CD4-positive, alpha-beta T cell treated with Interleukin-17A for 1 hour (primary cell): ENCODE measurements at places on chromosomes 3 and 15.

- DNase-seq: no peak
Observed at GRCh38 chr3:197331131-197331530, 32.7 kb upstream of the DLG1 start.

DNA sequence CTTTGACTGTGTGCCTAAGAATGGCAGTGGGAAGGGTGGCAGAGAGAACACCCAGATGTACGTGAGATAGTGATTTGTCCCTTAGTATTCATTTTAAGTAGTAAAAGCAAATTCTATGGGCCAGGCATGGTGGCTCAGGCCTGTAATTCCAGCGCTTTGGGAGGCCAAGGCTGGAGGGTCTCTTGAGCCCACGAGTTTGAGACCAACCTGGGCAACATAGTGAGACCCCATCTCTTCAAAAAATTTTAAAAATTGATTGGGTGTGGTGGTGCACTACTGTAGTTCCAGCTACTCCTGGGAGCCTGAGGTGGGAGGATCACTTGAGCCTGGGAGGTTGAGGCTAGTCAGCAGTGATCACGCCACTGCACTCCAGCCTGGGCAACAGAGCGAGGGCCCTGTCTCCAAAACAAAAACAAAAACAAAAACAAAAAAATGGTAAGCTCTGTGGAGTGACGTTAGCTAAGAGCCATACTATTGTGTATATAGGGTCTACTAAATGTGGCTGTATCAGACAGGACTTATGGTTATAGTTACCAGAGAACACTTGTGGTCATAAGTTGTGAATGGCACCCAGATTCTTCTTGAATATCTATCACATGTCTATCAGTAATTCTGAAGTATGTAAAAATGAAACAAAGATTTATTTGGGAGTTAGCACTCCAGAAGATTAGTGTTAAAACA lies 171.5 kb downstream of the TCF12 start:
- DNase-seq: no peak

DNA sequence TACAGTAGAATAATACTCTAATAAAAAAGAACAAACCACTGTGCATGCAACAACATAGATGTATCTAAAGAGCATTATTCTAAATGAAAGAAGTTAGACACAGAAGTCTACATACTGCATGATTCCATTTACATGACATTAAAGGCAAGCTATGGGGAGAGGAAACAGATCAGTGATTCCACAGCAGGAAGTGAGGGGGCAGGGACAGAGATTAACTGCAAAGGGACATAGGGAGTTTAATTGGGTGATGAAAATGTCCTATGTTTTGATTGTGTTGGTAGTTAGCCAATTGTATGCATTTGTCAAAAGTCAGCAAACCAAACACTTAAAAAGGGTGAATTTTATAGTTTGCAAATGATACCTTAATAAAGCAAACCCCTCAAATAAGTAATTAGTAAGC lies 13.8 kb downstream of the CRYGS start:
- DNase-seq: no peak

- no peak for DNase-seq
Observed at GRCh38 chr3:4935347-4935746, 43.9 kb upstream of the BHLHE40 start.

DNA sequence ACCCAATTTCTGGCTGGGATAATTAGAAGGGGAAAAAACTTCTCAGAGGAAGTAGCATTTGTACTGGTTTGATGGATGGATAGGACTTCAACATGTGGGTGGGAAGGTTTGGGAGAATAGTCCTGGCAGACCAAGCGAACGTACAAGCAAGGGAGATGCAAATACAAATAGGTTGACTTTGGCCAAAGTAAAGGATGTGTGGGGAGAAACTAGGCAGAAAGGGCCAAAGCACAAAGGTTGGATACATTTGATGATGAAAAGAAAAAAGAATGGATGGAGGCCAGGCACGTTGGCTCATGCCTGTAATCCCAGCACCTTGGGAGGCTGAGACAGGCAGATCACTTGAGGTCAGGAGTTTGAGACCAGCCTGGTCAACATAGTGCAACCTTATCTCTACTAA lies 63.4 kb downstream of the ERC2 start:
- no peak for DNase-seq

GRCh38 chr15:74631935-74632560 lies 16.4 kb downstream of the CLK3 start:
- DNase-seq: peak; percentile 66

DNA sequence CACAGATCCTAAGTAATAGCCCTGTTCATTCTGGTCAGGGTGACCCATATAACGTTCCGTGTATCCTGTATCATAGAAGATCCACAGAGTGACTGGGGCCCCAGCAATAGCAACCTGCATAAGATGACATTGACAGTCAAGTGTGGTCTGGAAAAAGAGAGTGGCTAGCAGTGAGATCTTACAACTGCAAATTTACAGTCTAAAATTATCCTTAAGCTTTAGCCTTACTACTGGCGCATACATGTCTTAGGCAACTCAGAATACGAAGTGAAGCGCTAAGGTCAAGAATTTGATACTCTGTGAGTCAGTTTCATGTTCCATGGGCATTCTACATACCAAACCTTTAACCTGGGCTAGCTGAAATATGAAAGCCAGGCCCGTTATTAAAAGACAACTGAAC lies 29.2 kb upstream of the IGDCC4 start:
- no peak for DNase-seq

DNA sequence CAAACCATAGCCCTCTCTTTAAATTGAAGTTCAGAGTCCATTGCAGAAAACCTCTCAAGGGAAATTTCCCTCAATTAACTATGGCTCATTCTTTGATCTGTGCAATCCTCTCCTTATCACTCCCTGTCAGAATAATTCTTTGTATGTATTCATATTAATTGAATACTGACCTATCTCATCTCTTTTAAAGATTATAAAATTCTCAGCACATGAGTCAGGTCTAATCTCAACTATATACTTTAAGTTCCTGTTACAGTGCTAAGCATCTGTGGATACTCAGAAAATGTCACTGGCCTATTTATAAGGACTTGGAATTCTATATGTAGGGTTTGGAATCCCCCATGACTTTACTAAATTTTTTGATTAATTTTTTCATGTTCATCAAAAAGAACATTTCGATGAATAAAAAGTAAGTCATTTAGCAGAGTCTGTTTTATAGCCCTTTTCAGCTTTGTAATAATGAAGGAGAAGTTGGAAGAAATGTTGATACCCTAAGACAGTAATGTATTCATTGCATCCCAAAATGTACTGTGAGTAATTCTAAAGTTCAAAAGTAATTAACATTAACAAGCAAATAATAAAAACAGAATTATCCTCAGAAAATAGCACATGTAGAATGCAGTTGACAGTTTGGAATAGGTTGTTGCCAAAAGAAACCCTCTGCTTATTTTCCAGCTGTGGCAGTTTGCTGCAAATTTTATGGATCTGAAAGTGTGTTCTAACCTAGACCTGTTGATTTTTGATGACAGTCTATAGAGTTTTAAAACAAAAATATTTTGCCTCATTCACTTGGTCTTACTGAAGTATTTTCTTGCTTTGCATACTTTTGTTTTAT lies 503.4 kb upstream of the CBLB start:
- no peak for DNase-seq

DNA sequence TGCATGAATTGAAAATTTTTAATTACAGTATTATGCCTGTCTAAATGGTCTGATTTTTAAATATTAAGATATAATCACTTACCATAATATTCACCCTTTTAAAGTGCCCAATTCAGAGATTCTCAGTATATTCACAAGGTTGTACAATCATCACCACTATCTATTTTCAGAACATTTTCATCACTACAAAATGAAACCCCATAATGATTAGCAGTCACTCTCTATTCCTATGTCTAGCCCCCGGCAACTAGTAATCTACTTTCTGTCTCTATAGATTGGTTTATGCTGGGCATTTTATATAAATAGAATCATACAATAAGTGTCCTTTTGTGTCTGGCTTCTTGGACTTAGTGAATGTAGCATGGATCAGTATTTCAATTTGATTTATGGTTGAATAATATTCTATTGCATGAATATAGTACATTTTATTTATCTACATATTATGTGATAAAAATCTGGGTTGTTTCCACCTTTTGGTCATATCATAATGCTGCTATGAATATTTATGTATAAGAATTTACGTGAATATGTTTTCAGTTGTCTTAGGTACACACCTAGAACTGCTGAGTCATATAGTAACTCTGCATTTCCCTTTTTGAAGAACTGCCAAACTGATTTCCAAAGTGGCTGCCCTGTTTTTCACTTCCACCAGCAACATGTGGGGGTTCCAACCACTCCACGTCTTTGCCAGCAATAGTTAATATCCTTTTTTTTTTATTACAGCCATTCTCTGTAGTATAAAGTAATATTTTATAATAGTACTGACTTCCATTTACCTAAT lies 485.7 kb upstream of the ZNF385D start:
- no peak for DNase-seq

DNA sequence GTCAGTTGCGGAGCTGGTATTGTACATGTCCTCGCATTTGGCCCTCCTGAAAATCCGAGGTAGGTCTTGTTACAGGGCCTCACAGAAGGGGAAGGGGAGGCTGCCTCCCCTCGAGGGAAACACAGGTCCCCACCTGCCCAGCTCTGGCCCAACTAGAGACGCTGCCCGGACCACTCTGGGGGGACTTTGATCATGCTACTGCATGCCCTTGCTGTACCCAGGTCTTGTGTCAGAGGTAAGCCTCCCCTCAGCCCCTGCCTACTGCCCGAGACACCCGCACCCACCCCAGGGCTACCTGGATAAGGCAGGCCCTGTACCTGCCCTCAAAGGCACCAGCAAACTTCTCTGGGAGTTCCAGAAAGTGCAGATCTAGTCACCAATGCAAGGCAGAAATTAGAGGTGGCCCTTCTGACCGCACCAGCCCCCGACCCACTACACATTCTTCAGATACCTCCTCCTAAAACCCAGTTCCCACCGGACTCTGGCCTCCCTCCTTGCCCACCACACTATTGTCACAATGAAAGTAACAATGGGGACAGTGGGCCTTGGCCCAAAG lies 981 bp upstream of the SCAP start:
- no peak for DNase-seq

GRCh38 chr3:177093966-177094365 lies 103.3 kb downstream of the TBL1XR1 start:
- DNase-seq: no peak

DNA sequence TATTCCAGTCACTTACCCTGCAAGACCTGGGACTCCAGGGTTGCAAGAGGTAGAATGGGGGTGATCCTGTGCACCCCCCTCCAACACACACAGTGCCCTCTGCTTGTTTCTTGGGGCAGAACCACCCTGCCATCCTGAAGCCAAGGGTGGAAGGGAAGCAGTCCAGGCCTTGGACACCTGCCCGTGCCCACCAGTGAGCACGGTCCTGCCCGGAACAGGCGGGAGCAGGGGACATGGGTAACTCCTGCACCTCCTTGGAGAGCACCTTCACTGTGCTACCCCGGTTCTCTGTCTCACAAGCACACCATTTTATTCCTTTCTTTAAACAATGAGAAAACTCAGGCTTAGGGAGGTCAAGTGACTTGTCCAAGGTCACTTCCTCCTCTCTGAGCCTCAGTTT lies 57.0 kb downstream of the SLC6A6 start:
- DNase-seq: no peak
